Activated naive CD4-positive, alpha-beta T cell (primary cell): ENCODE measurements at places on chromosomes 1 and 21.

GRCh38 chr1:168213349-168213748, 12.5 kb upstream of the SFT2D2 start:
- no peak for DNase-seq

- DNase-seq = no peak
Measured at GRCh38 chr1:32082022-32082421, 9.3 kb downstream of the TMEM39B start.

DNA sequence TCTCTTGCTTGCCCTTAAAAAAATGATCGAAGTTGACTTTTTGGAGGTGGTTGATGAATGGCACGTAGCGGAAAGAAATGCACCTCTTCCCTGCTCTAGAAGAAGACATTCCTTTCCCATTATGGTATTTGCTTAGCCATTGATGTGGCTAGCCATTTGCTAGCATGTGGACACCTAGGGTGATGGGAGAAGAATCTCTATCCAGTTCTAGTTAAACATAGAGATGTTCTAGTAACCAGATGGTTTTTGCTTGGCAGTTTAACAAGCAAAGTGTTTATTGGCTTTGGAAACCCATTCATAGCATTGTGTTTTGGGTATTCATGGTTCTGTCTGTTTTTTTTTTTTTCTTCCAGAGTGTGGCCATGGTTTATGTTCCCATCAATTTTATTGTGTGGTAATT, 78.9 kb downstream of the KCNJ6 start:
- no peak for DNase-seq

DNA sequence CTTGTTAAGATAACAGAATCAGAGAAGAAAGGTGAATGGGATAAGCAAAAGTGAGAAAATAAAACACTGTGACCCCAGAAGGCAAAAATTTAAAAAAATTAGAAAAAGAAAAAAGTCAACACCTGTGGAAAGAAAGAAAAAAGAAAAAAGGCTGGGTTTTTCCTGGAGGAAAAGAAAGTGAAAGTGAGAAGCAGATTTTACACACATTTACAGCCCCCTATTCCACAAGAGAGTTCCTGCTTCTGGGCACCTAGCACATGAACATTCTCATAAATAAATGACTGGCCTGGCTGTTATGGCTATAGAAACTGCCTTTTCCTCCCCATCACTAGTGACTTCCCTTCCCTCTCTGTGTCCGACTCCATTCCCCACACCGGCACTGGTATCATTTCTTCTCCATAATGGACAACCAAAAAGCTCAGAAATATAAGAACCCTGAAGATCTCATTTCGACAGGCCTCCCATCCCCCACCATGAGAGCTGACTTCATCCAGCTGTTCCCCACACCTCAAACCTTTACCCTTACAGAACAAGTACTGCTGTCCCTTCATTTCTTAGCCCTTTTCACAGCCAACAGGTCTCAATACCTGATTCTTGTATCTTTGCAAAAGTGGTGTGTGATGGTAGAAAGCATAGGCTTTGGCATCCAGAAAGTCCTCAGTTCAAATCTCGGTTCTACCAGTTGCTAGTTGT, 12.6 kb downstream of the MTF1 start:
- DNase-seq = no peak

GRCh38 chr1:116460261-116460660, 87.2 kb downstream of the ATP1A1 start:
- DNase-seq = no peak

DNA sequence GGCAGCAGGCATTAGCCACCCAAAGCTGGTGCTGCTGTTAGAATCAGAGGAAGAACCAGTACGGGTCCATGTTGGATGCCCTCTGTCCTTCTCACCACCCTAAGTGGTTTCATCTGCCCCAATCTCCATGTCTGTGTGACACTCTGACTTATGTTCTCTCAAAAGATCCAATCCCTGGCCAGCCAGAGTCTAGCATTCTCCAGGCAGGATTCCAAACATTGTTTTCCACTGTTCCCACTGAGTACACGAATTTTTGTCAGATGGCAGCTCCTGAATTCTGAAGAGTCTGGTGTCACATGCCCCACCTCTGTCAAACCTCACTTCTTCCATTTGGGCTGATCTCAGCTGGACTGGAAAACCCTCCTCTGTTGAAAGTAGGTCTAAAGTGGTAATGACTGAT, 166.0 kb downstream of the DISC1 start:
- DNase-seq = no peak

DNA sequence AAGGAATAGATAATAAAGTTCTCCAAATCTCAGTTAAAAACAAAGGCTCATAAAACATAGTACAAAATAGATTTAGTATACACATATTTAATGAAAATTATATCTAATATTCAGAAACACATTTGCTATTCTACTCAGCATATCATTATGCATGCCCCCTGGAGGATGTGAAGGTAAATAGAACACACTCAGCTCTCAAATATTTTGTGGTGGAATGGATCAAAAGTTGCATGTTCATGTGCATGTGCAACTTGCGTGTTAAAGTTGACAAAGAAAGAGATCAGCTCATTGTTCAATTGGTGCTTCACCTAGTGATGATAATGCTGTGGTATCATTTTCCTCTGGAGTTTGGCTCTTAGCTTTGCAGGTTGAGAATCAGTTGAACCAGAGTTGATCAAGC, 4.9 kb upstream of the ZNF644 start:
- DNase-seq = no peak

DNA sequence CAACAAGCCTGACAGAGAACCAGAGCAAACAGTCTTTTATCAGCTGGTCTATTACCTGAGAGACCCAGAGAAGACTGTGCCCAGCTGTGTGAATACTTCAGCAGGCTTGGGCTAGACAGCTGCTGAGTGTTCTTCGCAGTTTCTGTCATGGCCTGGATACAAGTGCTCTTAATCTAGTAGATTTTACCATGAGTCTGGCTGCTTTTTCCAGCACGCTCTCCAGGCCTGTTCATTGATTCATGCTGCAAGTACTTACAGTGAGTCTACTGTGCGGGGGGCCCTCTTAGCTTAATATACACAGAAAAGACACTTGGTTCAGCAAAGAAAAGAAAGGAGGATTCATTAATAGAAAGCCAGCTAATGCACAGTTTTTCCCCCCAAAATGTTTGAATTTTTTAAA, 48.5 kb downstream of the RGS7 start:
- DNase-seq = no peak

GRCh38 chr1:92756537-92756936, 28.4 kb downstream of the EVI5 start:
- no peak for DNase-seq

- DNase-seq = no peak
Measured at GRCh38 chr1:208641579-208642280, 397.5 kb upstream of the PLXNA2 start.
